Right renal pelvis (tissue), 4 donors: ENCODE measurements at places on chromosomes 4 and X. TPM values are rescaled to one million over a fixed set of nuclear protein-coding genes. Genes with fewer than 3 reads are reported as not detected.

- DNase-seq, result no peak
Observed at GRCh38 chr4:41144812-41145211, 69.5 kb downstream of the APBB2 start.

DNA sequence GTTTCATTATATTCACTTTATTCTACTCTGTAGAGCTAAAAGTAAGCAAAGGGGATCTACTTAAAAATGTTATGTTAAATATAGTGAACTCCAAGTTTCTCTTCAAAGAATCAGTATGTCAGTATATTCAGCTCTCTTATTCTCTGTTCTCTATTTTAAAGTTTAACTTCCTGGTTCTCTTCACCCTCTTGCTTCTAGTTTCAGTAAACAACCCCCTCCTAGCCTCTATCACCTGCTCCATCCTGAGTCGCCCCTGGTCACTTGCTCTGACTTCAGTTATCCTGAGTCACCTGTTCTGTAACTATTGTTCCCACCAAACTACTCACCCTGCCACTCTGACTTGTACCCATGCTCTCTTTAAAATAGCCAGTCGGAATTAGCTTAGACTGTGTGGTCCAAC, 180.9 kb upstream of the AADAT start:
- no peak for DNase-seq

DNA sequence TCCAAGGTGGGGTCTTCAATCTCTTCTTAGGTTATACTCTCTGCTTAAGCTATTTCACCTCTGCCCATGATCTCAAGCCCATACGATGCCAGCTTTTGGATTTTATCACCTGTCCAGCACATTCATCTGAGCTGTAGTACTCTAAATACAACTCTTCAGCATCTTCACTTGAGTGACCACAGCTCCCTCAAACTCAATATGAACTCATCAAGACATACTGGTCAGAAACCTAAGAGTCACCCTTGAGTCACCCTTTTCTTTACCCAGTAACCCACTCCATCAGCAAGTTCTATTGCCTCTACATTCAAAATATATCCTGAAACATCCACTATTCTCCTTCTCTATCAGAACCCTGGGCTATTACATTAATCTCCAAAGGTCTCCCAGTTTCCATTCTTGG, 69.4 kb downstream of the DCHS2 start:
- DNase-seq, result no peak

PLA2G12A gene
- polyA plus RNA-seq, result 35.4 TPM

- no peak for DNase-seq
Observed at GRCh38 chrX:65689377-65689776, 21.9 kb downstream of the MSN start.
